ENCODE measurements at places on chromosomes 11 and 22.

- DNase-seq: peak; percentile 60
Measured at GRCh38 chr11:94128291-94128745, 323 bp upstream of the PANX1 start.

DNA sequence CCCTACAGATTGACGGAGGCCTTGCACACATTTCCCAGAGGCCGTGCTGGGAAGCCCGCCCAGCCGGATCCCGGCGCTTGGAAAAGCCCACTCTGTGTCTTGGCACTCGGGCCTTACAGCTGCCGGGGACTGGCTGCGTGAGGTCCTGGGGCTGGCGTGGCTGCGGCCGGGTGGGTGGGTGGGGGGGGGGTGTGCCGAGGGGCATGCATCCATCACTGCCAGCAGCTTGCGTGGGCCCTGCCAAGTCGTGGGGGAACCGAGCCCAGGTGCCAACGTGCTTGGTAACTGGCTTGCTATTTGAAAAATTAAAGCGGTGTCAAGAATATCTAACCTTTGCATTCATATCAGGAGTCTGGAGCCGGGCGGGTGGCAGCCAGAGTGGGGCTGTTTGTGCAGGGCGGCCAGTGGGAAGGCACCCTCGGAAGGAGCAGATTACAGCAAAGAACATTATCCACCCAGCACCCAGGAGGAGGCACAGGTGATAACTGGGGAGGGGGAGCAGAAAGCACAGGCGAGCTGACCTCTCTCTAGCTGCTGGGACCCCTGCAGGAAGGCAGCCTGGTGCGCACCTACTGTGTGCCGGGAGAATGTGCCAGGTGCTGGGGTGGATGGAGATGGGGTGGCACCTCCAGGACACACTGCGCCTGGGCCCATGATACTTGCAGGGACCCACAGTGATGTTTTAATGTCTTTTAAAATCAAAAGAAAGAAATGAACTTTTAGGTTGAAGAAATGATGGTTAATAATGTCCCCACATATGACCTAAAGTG, 28.5 kb upstream of the SMIM38 start:
- no peak for DNase-seq

GRCh38 chr22:47289336-47289985, 527.0 kb downstream of the TBC1D22A start:
- no peak for DNase-seq

GRCh38 chr22:30829901-30830550, 135.4 kb downstream of the OSBP2 start:
- peak; percentile 54 for DNase-seq

DNA sequence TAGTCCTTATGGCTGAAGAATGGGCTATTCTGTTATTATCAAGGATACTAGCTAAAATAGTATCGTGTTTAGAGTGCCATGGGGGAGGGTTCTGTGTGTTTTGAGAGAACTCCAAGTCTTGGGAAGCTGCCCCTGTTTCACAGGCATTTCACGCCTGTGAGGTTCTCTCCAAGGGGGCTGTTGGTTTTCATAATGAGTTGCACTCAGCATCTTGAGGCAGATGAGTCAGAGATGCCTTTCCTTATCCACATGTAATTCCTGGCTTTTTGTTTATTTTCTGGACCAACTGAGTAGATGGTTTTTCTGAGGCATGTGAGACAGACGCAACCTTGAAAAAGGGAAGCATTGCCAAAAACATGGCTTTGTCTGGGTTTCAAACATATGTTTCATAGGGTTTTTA, 203.7 kb downstream of the ARHGAP42 start:
- DNase-seq: no peak

DNA sequence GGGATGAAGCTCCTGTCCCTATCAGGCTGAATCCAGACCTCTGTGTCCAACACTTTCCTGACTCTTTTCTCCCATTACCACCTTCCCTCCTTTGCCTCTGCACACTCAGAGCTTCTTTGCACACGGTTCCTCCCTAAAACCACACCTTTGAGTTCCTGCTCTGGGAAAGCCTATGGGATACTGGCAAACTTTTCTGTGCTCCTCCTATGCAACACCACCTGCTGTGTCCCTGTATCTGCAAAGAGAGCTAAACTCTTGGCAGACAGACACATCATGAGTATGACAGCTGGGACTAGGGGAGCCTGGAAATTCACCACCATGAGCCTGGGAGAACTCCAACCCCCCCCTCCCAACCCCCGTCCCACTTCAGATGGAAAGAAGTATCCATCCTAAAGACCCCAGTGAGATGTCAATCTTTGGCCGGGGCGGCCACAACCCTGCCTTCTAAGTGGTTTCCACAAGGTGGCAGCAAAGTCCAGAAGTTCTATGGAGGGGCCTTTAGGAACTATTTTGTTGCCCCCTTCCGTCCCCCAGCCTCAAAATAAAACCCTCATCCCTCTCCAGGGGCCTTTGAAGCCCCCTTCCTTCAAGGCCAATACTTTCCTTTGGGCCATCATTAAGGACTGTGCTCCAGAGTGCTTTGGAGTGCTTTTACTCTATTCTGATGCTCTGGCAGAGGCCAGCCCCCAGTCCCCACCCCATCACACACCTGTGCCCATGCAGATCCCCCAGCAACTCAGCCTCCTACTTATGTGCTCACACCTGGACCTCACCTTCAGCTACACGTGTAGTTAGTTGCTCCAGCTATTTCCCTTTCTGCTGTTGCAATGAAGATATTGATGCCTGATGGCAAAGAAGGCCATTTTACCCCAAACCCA, 19.4 kb downstream of the HTR3A start:
- DNase-seq: no peak
